ENCODE measurements at places on chromosomes 1 and 21. TPM values are rescaled to one million over a fixed set of nuclear protein-coding genes. Genes with fewer than 3 reads are reported as not detected.

The SPRR1A gene
- total RNA-seq, result not detected

The PADI1 gene
- not detected for total RNA-seq

The FMO5 gene
- total RNA-seq, result 0.12 TPM

The EDEM3 gene
- total RNA-seq, result 23.6 TPM

The VCAM1 gene
- total RNA-seq, result not detected

- no peak overlapping the region for H3K27ac ChIP-seq
- no peaks in the 10 kb centered on the region for H3K36me3 ChIP-seq
- no peaks in the 10 kb centered on the region for H3K4me1 ChIP-seq
- H3K4me3 ChIP-seq, result no peak overlapping the region
Measured at GRCh38 chr1:214957330-214958137, 125.0 kb upstream of the KCNK2 start.

DNA sequence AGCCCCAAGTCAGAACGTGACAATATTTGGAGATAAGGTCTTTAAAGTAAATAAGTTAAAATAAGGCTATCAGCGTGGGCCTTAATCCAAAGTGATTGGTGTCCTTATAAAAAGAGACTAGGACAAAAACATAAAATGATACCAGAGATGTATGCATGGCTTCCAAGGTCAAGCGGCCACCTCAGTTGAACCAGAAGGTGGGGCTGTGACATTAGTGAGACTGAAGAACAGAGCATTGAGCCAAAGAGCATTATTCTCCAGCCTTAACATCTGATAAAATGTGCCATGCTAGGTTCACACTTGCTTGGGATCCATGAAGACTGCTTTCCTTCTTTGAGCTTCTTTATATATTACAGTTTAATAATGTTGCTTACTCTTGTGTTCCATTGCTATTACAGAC lies 554.6 kb downstream of the PLA2G4A start:
- no peak overlapping the region for H3K4me3 ChIP-seq
- no peak overlapping the region for H3K27ac ChIP-seq
- H3K27me3 ChIP-seq, result no peaks in the 10 kb centered on the region
- H3K36me3 ChIP-seq, result no peaks in the 10 kb centered on the region

- no peaks in the 10 kb centered on the region for H3K4me1 ChIP-seq
- no peak overlapping the region for H3K27ac ChIP-seq
- no peak for DNase-seq
- H3K27me3 ChIP-seq, result peaks cover 3% of the 10 kb centered on the region
- H3K36me3 ChIP-seq, result no peaks in the 10 kb centered on the region
Measured at GRCh38 chr1:213523781-213524398, 463.9 kb upstream of the PROX1 start.

- peaks cover 20% of the 10 kb centered on the region for H3K36me3 ChIP-seq
- DNase-seq, result no peak
- no peak overlapping the region for H3K27ac ChIP-seq
Measured at GRCh38 chr21:43731476-43731875, 12.5 kb downstream of the PDXK start.

DNA sequence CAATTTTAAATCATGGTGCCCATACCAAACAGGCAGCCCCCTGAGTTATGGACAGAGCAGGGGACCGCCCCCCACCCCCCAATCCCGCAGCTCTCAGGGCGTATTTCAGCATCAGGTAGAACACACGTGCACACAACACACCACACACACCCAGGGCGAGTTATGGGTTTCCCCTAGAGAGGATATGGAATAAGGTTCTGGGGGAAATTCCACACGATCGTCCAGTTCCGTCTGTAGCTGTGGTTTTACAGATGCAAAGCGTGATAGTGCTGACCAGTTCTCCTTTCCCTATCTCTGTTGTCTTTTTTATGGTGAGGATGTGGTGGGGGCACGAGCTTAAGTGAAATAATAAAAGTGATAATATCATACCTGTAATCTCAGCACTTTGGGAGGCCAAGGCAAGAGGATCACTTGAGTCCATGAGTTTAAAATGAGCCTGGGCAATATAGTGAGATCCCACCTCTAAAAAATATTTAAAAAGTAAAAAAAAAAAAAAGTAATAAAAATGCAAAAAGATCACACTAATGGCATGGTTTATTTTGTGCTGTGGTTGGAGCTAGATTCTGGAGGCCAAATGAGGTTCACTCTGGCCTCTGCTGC lies 25.1 kb downstream of the C2CD2 start:
- DNase-seq, result no peak
- H3K27ac ChIP-seq, result peak overlapping the region; percentile 72
- H3K4me1 ChIP-seq, result peaks cover 47% of the 10 kb centered on the region
- no peaks in the 10 kb centered on the region for H3K36me3 ChIP-seq
- H3K4me3 ChIP-seq, result no peak overlapping the region

DNA sequence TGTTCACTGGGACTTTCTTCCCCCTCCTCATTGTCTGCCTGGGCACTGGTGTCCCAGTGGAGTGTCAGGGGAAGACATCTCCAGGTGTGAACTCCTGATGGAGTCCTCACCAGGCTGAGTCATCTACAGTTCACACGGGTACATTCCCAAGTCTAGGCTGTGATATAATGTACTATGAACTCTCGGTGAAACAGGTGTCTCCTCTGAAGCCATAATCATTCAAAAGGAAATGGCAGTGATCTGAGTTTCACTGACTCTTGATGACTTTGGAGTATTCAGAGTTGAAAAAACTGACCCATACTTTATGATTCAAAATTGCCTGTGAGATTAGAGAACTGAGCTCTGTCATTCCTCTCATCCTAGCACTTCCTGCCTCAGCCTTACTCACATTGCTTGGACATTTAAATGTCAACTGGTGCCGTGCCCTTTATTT lies 9.1 kb downstream of the LAMC2 start:
- no peaks in the 10 kb centered on the region for H3K36me3 ChIP-seq
- peak overlapping the region; percentile 82 for H3K27ac ChIP-seq
- peak overlapping the region; percentile 63 for H3K4me3 ChIP-seq
- peaks cover 16% of the 10 kb centered on the region for H3K27me3 ChIP-seq
- H3K4me1 ChIP-seq, result peaks cover 12% of the 10 kb centered on the region
- no peak for DNase-seq

All from activated CD4-positive, alpha-beta T cell treated with anti-CD3 and anti-CD28 coated beads, Interleukin-2, amount 10 ng/mL, durations not matched to agents 24 days and 14 days (primary cell).